Central memory CD4-positive, alpha-beta T cell (primary cell): ENCODE measurements at places on chromosomes 6 and 20.

DNA sequence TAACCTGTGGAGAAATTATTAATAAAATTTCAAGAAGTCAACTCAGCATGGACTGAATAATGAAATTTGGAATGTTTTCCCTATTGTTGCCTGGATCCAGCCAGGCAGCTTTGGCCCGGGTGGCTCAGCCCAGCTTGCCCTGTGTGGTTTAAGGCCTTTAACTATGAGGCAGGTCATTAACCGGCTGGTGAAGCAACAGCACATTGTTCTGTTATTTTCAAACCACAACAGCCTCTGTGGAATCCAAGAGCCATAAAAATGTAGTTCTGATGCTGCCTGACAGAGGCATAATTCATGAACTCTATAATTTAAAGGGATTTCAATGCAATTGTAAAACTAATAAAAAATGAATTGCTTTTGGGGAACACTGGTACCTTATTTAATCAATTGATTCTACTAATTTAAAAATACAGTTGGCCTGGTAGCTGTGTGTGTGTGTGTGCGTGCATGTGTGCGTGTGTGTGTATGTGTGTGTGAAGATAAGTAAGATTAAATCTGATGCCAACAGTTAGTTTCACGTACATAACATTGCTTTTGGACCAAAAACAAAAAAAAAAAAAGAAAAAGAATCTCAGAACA, 117.7 kb downstream of the RPS12 start:
- no peak for DNase-seq

DNA sequence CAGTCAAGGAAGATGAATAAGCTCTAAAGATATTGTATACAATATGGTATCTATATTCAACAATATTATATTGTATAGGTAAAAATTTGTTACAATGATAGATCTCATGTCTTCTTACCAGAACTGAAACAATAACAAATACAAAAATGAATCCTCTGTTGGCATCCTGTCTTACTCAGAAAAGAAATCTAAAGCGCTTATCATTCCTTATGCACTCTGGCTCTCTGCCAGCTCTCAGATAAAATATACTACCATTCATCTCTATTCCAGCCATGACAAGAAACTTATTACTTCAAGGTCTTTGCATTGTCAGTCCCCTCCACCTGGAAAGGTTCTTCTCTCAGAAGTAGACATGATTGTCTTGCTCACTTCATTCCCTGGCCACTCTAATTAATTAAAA, 138.6 kb downstream of the THEMIS start:
- no peak for DNase-seq

- no peak for DNase-seq
Measured at GRCh38 chr20:43744966-43745730, 18.3 kb upstream of the GTSF1L start.

DNA sequence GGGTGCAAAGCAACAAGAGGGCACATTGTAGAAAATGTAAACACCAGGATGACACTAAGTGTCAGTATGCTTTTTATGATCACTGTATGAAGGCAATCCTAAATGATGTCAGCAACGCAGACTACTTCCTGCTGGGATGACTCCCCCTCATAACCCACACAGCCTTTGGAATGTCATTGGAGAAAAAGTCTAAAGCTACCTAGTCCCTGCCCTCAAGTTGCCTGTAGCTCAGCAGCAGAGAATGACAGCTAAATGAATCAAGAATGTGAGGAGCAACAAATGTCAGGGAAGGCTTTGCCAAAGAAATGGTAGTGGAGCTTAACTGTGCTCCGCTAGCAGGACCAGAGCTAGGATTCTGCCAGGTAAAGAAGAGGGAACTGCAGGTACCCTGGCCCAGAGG, 555.6 kb downstream of the CD83 start:
- DNase-seq, result no peak

- DNase-seq, result no peak
Measured at GRCh38 chr6:113405326-113406047, 451.7 kb upstream of the MARCKS start.

GRCh38 chr20:33359399-33360261, 41.7 kb downstream of the CDK5RAP1 start:
- DNase-seq, result no peak

DNA sequence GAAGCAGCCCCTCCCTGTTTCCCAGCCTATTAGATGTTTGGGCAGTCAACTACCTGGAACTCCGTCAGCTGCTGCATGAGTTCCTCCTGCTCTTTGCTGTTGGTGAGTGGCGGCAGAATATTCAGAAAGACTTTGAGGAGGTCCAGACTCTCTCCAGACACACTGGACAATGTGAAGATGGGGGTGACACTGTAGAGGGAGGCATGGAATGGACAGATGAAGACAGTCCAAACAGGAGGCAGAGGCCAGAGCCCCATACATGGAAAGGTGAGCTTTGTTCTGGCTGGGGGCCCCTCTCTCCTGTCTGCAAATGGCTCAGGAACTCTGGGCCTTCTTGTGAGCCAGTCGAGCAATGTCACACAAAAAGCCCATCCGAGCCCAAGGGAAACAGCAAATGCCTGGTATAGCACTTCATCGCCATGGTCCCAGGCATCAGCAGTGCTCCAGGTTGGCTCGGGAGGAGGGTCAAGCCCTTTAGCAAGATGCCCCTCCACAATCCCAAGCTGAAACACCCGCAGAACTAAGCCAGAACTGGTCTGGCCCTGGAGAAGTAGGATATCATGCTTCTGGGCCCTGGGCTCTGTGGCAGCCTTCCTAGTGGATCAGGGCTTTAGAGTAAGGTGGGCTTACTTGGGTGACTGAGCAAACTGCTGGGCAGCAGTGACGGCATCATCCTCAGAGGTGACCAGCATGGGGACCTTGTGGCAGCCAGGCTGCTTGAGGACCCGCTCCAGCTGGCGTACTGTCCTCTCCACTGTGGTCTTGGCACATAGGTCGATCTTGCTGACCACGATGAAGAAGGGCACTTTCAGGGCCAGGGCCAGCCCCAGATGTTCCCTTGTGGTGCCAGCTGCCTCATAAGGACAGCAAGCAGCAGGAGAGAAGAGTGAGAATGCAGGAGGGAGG, 4.9 kb downstream of the GTPBP2 start:
- DNase-seq, result no peak

DNA sequence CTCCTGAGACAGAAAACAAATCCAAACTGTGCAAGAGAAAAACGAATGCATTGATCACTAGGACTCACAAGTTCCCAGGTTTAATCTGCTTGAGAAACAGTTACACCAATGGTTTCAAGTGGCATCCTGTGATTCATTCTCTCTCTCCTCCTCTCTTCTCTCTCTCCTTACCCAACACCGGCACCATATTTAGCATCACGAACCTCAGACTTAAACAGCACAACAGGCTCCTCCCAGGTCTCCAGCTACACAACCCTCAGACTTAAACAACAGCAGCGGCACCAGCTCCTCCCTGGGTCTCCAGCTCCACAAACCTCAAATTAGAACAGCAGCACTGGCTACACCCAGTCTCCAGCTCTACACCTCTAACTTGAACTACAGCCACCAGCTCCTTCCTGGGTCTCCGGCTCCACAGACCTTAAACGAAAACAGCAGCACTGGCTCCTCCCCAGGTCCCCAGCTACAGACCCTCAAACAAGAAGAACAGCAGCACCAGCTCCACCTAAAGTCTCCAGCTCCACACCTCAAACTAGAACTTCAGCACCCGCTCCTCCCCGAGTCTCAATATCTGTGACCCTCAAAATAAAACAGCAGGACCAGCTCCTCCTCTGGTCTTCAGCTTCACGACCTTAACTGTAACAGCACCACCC, 355.9 kb downstream of the PREX1 start:
- no peak for DNase-seq

DNA sequence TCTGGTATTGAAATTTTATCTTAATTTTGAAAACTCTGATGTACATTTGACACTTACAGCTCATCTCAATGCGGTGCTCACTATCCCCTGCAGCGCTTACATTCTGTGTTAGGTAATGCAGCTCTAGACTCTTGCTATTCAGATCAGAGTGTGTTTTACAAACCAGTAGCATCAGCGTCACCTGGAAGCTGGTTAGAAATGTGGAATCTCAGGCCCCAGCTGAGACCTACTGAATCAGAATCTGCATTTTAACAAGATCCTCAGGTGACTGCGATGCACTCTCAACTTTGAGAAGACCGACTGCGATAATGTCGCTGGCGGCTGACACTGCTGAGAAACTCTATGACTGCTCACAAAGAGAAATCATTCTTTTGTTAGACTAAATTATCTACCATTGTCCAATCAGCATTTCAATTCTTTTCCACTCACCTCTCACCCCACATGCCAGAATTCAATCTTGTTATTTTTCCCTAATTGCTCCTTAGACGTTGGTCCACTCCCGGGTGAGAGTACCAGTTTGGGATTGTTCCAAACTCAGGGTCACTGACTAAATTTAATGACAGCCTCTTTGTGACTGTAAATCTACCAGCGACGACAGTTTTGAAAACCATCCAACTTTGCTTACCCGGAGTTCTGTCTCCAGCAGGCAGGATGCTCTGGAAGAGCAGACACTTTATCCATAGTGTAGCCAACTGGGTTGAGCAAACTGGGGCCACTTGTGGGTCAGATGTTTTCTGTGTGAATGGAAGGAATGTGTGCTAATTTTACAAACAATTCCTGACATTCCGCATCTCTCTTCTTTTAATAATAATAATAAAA, 140.1 kb upstream of the BTBD3 start:
- DNase-seq, result no peak
